ENCODE measurements at places on chromosomes 4 and X.

GRCh38 chr4:78734441-78735162 is 41.5 kb upstream of the BMP2K start:
- no peak for DNase-seq

DNA sequence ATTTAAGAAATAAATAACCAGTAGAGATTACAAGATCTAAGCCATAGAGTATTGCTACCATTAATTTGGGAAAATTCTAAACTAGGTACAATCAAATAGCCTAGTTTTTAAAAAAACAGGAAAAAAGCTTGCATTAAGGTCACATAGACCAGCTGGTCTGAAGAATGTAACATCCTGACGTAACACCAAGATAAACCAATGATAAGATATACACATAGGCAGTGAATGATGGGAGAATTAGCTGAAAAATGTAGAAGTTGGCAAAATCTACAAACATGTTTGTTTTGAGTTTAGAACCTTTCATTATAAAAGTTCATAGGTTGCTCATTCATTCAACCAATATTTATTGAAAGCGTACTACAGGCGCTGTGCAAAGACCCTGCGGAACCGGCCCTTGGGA is 120.0 kb downstream of the SH3RF1 start:
- no peak for DNase-seq

DNA sequence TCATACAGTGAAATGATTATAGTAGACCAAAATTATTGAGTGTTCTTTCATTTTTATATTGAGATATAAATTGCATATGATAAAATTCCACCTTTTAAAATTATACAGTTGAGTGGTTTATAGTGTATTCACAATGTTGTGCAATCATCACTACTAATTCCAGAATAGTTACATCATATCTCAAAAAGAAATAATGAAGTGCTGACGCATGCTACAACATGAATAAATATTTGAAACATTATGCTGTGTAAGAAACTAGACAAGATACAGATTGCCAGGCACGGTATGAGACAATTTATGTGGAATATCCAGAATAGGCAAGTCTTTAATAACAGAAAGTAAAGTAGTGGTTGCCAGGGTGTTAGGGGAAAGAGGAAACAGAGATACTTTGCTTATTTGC is 871.7 kb downstream of the FAM133A start:
- no peak for DNase-seq

- DNase-seq: no peak
Observed at GRCh38 chr4:179097741-179098140, 1655.5 kb upstream of the AGA start.

GRCh38 chr4:154305616-154306015 is 186.0 kb downstream of the DCHS2 start:
- no peak for DNase-seq

DNA sequence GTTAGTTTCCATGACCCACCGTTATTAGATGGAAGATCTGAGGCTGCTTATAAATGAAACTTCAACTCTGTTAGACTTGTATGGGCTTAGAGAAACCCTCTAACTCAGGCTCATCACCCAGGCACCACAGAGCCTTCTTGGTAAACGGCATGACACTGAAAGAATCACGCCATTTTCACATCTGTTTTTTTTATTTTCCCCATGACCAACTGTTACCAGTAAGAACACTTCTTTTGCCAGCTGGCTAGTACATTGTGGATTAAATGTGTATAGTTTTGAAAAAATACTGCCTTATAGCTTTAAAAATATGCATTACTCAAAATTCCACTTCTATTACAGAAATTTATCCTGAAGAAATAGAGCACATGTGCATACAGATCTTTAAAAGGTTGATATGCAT is 48.0 kb upstream of the APELA start:
- no peak for DNase-seq

GRCh38 chr4:19850909-19851308 is 400.8 kb upstream of the SLIT2 start:
- DNase-seq: no peak

GRCh38 chr4:120399826-120400225 is 333.2 kb upstream of the MAD2L1 start:
- DNase-seq: no peak
